Eye (tissue), 1 donor: ENCODE measurements at places on chromosomes 1 and 21.

- DNase-seq = no peak
These were observed 161.1 kb downstream of the EDEM3 start for GRCh38 chr1:184593597-184593996.

GRCh38 chr1:18511874-18512150 is 31.1 kb downstream of the KLHDC7A start:
- DNase-seq = no peak

DNA sequence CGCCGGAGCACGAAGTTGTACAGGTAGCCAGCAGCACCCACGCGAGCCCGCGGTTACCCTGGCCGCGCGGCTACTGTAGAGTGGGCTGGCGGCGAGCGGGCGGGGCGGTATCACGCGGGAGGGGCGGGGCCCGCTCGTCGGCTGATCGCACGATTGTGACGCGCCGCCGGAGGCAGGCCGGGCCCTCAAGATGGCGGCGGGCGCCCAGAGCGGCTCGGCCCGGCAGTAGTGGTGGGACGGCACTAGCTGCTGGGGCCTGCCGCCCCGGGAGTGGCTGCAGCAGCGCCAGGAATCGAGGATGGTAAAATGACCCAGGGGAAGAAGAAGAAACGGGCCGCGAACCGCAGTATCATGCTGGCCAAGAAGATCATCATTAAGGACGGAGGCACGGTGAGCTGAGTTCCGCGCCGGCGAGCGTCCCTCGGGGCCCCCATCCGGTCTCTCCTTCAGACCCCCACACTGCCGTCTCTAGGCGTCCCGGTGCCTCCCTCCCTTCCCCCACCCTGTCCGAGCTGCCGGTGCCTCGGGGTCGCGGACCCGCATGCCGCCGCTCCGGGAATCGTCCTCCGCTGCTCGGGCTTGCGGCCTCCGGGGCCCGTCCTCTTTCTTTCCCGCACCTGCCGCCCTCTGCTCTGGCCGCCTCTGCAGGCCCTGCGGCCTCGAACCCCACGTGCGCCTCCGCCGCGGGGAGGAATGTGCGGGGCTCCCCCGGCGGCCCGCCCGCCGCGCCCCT is 68.3 kb downstream of the SLC35A3 start:
- DNase-seq = peak; percentile 95

- no peak for DNase-seq
These were observed 38.5 kb upstream of the LAX1 start for GRCh38 chr1:203726417-203726867.

- DNase-seq = peak; percentile 83
These were observed 1.1 kb downstream of the ITLN1 start for GRCh38 chr1:160883581-160884513.

DNA sequence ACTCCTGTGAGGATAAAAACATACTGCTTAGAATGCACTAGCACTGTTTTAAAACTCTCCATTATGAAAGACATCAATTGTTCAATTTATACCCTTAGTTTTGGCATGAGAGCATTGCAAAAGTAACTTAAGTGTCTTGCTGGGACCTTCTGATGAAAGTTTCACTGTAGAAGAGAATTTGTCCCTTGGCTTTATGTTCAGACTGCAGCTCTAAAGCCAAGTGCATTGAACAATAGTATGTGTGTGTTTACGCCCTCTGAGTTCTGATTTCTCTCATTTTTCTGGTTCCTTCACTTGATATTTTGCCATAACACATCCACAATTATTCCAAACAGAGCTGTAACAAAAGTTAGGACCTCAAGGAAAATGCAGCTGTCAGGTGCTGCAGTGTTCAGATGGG is 474.6 kb downstream of the DISC1 start:
- no peak for DNase-seq
